ENCODE measurements at places on chromosomes 12 and 14.

- no peak for DNase-seq
Observed at GRCh38 chr12:45611061-45611460, 118.4 kb upstream of the ARID2 start.

DNA sequence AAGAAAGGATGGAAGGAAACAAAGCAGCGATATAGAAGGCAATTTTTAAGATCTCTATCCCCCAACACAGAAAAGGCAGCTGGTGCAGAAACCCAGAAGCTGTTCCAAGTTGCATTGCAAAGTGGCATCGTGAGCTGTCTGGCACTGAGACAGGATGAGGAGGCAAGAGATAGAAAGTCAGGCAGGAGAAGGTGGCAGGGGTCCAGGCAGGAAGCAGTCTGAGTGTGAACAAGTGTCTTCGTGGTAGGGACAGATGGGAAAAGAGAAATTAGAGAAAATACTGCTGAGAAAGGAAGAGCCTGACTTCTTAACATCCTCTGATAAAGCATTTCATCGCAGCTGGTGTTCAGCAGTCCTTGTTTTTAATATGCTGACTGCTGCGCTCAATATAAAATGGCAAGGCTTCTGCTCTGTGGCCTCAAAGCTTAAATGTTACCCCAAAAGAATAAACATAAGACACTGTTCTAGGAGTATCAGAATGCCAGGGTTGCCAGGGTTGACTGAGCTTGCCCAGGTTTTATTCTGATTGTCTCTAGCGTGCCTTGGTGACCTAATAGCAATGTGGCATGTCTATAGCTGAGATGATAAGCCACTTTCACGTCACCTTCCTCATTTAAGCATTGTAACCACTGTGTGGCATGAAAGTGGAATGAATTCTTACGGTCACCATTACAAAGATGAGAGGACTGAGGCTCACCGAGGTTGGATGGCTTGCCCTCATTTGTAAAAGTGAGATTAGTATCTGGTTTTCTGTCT, 397.6 kb downstream of the NUAK1 start:
- no peak for DNase-seq

- no peak for DNase-seq
Observed at GRCh38 chr12:107340898-107341297, 247.5 kb upstream of the CRY1 start.

GRCh38 chr12:57623811-57624390, 9.1 kb downstream of the B4GALNT1 start:
- DNase-seq: no peak

DNA sequence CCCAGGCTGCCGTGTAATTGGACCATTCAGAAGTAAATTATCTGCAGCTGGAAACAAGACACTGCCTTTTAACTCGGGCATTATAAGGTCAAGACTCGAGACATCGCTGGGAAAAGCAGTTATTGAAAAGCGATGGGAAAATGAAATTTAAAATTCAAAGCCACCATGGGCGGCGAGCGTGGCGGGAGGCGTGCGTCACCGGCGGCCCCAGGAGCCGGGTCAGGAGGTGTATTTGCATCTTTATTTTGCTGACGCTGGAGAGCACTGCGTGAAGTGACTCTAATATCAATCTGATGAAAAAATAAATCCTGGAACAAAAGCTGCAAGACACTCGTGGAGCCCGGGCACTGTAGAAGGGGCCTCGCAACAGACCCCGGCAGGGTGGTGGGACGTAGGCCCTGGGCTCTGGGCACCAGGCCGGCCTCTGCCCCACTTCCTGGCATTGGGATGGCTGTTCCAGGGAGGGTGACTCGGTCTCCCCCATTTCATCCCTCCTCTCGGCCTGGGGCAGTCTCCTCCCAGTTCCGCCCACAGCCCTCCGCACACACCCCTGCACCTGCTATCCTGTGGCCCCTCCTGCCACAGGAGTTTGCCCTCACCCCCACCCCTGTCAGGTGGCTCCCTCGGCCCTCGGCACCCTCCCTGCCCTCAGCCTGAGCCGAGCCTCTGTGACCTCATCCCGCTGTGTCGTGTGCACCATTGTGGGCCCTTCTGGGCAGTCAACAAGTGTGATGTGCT, 196.2 kb downstream of the KIF26A start:
- no peak for DNase-seq

DNA sequence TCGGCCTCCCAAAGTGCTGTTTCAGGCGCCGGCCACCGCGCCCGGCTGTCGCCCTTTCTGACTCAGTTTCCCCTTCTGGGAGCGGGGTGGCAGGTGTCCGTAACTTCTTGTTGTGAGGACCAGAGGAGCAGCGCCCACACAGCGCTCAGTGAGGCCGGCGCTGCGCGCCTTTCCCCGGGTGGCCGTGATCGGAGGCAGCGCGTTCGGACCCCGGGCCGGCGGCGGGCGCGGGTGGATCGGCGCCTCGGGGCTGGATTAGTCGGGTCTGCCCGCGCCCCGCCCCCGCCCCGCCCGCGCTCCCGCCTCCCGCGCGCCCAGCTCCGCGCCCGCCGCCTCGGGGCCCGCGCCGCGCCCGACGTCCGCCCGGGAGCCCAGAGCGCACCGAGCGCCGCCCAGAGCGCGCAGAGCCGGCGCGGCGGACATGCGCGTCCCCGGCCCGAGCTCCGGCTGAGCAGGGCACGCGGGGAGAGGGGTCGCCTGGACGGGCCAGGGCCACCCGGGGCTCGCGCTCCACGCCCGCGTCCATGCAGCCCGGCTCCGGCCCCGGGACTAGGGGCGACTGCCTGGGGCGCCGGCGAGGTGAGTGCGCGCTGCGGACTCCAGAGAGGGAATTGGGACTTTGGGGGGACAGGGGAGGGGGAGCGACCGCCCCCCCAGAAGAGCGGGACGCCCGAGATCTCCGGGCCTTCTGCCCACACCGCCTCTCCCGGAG, 50.6 kb downstream of the LRCOL1 start:
- DNase-seq: peak; percentile 53

- no peak for DNase-seq
Observed at GRCh38 chr12:94265539-94265938, 117.2 kb downstream of the PLXNC1 start.

DNA sequence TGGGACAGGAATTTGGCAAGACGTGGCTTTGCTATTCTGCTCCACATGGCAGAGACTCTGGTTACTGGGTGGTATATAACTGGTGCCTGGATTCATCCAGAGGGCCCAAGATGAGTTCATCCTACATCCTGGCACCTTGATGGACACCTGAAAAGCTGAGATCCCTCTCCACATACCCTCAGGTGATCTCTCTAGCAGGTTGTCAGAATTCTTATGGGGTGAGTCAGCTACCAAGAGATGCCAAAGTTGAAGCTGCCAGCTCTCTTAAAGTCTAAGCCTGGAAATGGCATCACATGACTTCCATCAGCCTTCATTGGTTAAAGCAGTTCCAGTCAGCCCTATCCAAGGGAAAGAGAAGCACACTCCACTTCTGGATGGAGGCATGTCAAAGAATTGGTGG, 300.7 kb upstream of the SEL1L start:
- DNase-seq: no peak

DNA sequence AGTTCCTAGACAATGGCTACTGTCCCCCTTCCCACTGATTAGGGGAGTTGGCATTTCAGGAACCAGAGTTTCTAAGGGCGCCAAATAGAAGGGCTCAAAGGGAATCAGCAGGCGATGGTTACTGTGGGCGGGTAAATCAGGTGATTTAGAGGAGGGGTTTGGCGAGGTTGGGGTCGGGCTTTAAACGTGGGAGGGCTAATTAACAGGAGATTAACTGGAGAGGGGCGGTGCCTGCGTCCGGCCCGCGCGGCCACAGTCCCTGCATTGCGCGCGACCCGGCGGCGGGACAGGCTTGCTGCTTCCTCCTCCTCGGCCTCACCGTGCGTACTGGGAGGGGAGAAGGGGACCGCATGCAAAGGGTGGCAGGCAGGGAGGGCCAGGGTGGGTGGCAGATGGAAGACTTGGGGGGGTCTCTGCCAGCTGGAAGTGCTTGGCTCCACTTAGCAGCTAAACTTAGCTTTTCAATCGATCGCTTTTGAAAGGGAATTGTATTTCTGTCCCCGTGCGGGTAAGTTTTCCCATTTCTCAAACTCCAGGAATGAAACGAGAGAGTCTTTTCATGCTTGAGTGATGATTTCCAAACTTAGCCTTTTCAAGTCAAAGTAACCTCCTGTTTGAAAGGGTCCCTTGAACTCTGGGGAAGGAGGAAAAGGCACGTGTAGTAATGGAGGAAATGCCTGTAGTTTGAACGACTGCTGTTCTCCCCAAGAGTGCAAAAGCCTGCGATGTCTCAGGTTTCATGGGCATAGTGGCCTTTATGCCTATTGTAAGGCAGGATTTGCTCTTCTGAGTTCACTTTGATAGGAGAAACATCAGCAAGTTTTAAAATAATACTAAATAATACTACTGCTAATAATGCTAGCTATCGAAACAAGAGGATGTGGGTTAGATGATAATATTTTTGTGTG, at the start of gene MGST1:
TSS of gene MGST1 (plus strand) at position 255 of the 908 bp plus-strand sequence. CDS start 6,608 bp downstream, outside the sequence.
- peak; percentile 88 for DNase-seq

DNA sequence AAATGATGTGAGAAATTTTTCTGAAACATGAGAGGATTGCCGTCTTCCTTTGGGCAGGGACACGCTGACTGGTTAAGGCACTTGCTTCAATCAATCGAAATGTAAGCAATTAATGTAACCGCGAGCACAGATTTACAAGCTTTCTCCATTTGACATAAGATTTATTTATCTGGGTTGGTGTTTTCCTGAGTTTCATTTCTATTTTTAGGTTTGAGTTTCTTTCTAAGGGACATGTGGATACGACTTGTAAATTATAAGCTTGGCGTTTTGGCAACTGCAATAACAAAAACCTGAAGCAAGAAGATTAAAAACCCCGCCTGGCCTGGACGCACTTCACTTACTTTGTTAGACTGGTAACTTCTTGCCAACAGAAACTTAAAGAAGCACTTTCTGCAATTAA, 20.3 kb upstream of the SINHCAF start:
- DNase-seq: no peak

DNA sequence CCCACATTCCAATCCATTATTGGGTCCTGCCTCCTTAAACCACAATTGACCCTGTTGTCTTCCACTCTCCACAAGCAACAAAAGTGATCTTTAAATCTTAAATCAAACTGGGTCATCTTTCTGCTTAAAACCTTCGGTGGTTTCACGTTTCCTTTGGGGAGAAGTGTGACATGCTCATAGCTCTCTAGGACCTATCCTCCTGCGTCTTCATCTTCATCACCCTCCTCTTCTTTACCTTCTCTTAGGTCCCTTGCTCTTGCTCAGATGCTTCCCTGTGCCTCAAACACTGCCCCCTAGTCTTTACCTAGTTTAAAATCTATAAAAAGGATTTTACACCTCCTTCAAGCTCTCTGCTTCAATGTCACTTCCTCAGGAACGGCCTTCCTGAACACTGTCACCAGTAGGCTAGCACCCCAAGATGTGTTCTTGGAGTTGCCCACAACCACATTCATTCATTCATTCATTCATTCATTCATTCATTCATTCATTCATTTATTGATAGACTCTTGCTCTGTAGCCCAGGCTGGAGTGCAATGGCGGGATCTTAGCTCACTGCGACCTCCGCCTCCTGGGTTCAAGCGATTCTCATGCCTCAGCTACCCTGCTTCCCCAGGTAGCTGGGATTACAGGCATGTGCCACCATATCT, 46.8 kb downstream of the GALNT4 start:
- no peak for DNase-seq

GRCh38 chr14:34498684-34499412, 36.8 kb upstream of the SPTSSA start:
- peak; percentile 80 for DNase-seq

DNA sequence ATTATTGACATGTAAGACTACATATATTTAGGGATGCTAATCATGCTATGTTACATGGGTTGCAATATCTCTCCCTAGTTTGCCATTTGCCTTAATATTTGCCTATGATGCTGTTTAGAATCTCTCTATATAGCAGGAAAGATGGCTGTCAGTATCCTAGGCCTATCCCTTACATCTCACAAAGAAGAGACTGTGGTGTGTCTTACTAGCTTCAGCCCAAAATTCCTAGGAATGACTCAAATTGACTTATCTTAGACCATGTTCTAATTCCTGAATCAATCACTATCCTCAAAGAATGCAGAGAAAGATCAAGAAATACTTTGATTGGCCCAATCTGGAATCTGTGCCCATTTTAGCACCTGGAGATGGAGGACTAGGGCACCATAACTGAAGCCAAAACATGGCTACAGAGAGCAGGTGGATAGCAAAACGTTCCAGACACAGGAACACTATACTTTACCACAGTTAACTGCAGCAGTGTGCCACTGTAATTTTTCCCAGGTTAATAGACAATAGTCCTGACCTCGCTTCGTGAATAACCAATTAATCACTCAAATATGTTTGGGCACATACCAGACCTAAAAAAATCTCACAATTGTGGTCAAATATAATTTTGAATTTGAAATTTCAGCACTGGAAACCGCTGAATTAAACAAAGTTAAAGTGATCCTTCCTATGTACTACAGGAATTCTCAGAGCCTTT, 32.7 kb upstream of the GLIPR1 start:
- no peak for DNase-seq

Data from A549 (cell line).